Daoy (cell line): ENCODE measurements at places on chromosomes 5 and 9.

DNA sequence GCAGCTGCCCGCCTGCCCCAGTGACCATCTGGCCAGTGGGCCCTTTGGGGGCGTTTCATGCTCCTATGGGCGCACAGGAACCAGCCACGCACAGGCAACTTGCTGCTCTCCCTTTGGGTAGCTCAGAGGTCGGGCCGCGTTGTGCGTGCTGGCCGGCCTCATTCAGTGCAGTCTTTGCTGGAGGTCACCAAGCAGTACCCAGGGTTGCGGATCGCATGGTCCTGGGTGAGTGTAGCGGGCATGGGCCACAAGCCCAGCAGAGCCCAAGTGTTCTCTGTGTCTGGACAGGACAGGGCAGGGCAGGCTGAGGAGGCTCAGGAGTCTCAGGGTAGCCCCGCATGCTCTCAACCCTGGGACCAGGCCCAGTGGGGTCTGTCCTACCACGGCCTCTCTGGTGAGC, 9.9 kb upstream of the MRNIP start:
- DNase-seq, result no peak

DNA sequence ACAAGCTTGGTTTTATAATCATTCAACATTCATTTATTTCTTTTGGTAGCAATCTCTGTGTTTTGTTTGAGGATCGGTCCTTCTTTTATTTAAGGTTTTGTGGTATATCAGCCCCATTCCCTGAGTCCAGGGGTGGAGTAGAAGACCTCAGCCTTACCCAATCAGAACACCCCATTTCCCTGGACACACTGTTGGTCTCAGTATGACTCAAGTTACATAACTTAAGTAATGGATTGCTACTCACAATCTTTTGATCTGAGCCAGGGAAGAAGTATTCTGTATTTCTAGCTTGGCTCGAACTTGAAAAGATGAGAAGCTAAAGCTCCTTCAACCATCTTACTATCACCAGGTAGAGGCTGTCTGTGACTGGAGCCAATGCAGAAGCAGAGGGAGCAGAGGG, 175.2 kb upstream of the HAPLN1 start:
- DNase-seq, result peak; percentile 11

- no peak for DNase-seq
Observed at GRCh38 chr5:168952196-168952595, 348.7 kb downstream of the SLIT3 start.

DNA sequence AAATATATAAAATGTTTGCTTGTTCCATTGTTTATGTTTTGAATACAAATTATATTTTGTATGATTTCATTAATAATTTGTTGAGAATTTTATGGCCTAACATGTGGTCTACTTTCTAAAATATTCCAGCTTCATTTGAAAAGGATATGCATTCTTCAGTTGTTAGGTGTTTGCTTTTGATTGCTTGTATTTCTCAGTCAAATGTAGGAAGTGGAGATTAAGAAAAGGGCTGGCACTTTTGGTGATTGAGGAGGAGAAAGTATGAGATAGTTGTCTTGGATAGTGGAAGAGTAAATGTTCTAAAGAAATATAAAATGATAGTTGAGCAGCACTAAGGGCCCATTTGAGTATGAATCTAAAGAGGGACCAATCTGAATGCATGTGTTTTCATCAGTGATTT, 23.1 kb downstream of the JAK2 start:
- DNase-seq, result no peak

GRCh38 chr5:143898381-143898780, 86.4 kb downstream of the HMHB1 start:
- no peak for DNase-seq

DNA sequence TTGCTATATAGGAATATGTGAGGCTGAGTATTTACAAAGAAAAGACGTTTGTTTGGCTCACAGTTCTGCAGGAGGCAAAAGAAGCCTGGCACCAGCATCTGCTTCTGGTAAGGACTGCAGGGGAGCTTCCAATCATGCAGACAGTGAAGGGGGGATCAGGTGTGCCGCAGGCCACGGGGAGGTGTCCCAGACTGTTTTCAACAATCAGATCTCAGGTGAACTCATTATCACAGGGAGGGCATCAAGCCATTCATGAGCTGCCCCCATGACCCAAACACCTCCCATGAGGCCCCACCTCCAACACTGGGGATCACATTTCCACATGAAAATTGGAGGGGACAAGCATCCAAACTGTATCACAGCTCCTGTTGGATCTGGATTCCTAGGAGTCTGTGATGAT, 30.4 kb upstream of the TRIM14 start:
- no peak for DNase-seq

GRCh38 chr5:143606043-143606752, 202.7 kb upstream of the NR3C1 start:
- DNase-seq, result peak; percentile 62

GRCh38 chr9:126885131-126885641, 24.7 kb downstream of the ZBTB34 start:
- DNase-seq, result no peak

GRCh38 chr5:102481054-102481715, 17.6 kb downstream of the SLCO6A1 start:
- no peak for DNase-seq

GRCh38 chr5:138455232-138455930, 9.9 kb upstream of the EGR1 start:
- DNase-seq, result no peak

DNA sequence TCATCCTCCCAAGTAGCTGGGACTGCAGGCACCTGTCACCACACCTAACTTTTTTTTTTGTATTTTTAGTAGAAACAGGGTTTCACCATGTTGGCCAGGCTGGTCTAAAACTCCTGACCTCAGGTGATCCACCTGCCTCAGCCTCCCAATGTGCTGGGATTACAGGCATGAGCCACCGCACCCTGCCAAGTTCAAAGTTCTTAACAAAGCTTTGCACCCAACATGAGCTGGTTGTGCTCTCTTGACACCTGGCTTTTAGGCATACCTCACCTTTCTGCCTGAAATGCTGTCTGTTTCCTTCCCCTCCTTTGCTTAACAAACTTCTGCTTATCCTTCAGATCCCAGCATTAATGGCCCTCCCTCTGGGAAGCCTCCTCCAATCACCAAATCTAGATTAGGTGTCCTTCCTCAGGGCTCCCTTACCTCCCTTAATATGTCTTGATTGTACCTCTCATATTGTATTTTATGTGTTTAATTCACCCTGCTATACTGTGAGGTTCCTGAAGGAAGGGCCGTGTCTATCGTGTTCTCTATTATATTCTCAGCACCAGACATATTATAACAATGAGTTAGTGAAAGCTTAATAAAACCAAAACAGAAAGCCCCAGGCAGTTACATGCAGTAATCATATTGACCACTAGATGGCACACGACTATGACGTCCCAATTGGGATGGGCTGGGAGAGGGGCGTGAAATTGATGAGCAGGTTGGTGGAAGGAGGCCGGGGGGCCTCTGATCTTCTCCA, 62.9 kb upstream of the PPARGC1B start:
- no peak for DNase-seq

- no peak for DNase-seq
Observed at GRCh38 chr9:83006378-83006777, 56.6 kb downstream of the RASEF start.

GRCh38 chr5:144436007-144436406, 265.3 kb downstream of the KCTD16 start:
- no peak for DNase-seq

GRCh38 chr9:2599896-2600295, 21.7 kb upstream of the VLDLR start:
- DNase-seq, result no peak

DNA sequence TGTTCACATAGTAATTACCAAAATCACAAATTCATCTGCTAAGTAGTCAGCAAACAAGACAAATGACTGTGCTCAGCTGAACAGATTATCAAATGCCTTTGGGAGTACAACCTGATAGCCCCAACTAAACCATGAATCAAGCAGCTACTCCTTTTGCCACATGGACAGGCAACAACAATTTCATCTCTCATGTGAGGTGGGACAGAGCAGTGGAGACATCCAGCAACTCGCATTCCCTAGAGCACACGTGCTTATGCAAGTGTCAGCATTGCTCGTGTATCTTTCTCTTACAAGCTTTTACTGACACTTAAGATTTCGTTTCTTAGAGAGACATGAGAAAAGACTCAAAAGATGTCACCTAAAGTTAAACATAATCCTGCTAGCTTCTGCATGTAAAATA, 42.7 kb upstream of the PPP2R2B start:
- DNase-seq, result no peak

DNA sequence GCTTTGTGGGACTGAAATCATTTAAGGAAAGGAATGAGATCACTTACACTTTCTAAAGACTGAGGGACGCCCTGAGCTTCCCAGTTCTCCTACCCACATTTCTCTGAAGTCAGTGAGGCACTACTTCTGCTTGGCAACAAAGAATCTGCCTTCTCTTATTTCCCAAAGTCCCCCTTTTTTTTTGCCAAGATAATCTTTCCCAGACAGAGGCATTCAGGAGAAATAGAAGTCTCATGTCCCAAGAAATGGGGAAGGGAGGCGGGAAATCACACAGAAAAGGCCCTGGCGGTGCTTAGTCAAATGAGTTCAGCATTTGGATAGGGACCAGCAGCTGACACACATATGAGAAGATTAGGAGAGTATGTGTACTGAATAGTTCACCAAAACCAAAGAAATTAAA, 159.7 kb downstream of the MUSK start:
- no peak for DNase-seq

DNA sequence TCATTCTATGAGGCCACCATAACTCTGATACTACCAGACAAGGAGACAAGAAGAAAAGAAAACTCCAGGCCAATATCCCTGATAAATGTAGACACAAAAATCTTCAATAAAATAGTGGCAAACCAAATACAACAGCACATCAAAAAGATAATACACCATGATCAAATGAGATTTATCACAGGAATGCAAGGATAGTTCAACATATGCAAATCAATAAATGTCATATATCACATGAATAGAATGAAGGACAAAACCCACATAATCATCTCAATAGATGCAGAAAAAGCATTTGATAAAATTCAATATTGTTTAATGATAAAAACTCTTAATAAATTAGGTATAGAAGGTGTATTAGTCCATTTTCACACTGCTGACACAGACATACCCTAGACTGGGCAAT, 139.9 kb downstream of the ADAMTS6 start:
- no peak for DNase-seq

DNA sequence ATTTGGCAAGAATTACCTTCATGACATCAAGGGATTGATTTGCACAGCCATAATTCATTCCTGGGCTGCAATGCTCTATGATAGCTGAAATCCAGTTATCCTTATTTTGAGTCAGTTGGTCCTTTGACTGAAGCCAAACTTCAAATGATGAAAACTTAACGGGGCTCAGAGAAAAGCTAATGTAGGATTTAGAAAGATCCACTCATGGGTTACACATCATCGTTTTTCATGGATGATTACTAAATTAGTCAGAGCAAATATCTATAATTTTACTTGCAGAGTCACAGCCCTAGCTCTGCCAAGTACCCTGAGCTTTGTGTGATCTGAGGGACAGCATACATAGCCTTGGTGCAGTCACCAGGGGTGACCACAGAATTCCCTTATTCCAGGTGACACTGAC, 27.3 kb upstream of the MUSK start:
- no peak for DNase-seq

GRCh38 chr5:139271201-139272027, 22.1 kb upstream of the MATR3 start:
- peak; percentile 58 for DNase-seq

GRCh38 chr5:56838409-56839039, 23.2 kb downstream of the MAP3K1 start:
- DNase-seq, result peak; percentile 47

DNA sequence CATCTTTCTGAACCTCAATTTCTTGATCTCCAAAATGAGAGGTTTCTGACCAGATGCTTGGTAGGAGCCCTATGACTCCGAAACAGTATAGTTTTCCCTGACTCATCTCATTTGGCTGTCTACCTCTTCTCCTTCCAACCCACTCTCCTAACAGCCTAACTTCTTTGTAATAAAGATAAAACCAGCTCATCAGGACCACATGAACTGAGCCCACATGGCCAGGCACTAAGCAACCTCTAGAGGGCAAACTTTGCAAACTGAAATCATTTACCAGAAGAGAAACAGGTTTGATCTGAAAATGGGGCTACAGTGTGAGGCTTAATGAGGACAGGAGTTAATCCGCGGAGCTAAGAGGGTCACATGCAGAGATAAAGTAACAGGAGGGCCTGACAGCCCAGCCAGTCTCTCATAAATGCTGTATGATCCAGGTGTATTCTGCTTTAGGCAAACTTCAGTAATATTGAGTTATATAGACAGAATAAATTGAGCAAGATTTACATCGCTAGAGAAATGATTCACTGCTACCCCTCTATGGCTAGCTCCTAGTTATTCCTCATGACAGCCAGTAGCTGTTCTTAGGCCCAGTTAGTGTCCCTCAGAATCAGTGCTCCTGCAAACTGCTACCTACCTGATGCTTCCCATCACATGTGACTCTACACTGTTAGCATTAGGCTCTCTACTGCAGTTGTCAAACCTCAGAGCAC, 64.6 kb downstream of the ABCA1 start:
- DNase-seq, result peak; percentile 79

DNA sequence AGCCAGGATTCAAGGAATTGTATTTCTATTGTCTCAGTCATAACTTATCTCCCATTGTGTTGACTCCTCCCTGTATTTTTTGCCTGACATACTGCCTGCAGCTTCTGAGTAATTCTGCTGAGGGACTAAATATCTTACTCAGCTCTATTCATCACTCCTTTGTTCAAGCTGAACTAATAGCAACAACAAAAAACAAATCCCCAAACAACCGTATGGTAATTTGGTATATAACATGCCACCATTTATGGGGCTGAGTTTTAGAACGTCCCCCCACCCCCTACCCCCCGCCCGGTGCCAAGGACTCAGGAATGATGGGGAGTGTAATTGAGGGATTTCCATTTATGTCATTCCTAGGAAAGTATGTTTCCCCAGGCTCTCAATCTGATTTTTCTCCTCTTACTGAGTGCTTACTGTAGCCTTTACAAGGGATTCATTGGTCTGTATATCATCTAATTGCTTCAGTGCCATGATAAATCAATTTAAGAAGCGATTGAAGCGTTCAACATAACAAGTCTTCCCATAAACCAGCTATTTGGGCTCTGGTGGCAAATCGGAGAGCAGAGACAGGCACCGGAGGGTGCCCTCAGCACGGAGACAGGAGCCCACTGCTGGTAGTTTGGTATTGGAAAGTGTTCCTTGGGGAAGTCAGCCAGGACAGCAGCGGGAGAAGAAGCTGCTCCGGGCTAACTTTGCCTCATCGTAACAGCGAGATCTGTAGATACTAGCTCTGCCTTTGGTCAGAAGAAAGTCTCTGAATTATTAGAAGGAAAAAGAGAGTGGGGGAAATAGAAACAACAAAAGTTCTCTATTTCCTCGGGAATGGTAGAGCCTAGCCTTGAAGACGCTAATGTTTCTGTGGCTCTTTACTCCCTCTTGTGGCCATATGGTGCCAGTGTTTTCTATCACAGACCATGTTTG, 40.7 kb upstream of the HSD17B4 start:
- peak; percentile 77 for DNase-seq

GRCh38 chr5:57437976-57438805, 44.4 kb downstream of the ACTBL2 start:
- no peak for DNase-seq

DNA sequence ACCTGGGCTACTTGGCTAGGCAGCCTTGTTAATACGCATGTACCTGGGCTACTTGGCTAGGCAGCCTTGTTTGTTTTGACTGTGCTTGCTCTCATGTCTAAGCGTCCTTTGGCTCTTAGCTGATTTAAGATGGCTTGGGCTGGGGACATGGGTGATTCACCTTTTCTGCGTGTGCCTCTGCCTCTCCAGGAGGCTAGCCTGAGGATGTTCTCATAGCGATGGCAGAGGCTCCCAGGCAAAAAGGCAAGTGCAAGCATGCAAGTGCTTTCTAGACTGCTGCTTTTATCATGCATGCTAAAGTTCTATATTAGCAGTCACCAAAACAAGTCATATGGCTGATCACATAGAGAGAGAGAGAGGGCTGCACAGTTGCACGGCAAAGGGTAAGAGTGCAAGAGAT, 300.5 kb downstream of the IRX1 start:
- no peak for DNase-seq
